ENCODE measurements at places on chromosomes 4 and X.

DNA sequence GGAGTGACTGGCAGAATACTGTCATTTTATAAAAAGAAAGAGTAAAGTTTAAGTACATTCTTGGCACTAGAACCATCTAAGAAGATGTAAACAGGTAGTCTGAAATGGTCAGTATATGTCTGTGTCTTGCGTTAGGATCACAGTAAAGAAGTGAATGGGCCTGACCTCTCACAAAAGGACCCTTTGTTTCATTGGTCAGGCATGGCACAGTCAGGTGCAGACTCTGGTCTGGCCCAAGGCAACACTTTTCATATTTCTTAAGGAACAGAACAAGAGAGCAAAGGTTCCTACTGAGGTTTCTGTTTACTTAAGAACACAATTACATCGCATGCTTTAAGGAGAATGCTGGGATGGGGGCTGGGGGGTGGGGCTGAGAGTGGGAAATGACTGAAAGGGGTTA is 48.1 kb downstream of the RPGR start:
- no peak for DNase-seq

DNA sequence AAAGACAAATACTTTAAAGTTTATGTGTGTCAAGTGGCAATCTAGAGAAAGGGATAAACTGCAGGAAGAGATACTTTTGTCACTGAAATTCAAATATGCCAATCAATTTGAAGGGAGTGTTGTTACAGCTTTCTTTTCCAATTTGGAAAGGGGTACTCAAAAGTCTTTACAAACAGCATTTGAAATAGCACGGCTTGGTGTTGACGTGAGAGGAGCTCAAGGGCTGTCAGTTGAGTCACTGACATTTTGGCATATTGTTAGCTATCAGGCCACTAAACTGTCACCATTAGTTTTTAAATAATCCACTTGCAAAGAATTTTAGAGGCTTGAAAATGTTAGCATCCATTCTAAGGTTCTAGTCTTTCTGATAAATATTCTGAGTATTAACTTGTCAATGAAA is 698.4 kb downstream of the IL1RAPL1 start:
- no peak for DNase-seq

- no peak for DNase-seq
Observed at GRCh38 chr4:2929469-2929868, 33.7 kb downstream of the NOP14 start.

- DNase-seq = peak; percentile 14
Observed at GRCh38 chr4:99221980-99222379, 2.9 kb upstream of the ADH6 start.

- no peak for DNase-seq
Observed at GRCh38 chrX:71438750-71439149, 72.6 kb downstream of the TAF1 start.

DNA sequence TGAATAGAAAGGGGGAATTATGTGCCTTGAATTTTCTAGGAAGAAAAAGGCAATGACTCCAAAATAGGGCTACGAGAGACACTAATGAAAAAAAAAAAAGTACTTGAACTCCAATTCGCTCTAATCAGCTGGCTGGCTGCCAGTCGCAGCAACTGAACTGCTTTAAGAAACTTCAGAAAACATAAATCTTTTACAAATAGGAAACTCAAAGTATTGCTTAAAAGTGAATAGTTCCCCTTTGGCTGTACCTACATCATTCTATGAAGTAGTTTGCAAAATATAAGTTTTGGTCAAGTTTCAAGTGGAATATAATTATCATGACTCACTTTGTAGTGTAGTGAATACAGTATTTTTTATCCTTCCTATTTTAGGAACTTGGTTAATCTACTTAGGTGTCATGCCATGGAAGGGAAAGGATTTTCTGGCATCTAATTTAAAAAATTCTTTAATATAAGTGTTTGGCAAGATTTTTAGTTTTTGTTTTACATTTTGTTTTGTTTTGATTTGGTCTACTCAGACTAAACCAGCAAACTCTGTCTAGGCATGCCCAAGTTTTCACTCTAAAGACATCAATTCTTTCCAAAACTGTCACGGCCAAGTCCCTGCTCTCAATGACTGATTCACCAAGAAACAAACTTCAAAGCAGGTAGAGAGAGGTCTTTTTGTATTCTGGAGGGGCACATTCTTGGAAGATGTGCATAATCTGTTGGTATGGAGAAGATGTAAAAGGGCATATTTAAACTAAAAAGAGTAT is 382.4 kb upstream of the GALNT7 start:
- DNase-seq = peak; percentile 9

GRCh38 chr4:89904524-89904923 is 9.9 kb downstream of the MMRN1 start:
- DNase-seq = no peak

- peak; percentile 83 for DNase-seq
Observed at GRCh38 chr4:156764145-156764544, 207.5 kb downstream of the PDGFC start.

- no peak for DNase-seq
Observed at GRCh38 chr4:140028676-140029517, 125.1 kb downstream of the MAML3 start.

DNA sequence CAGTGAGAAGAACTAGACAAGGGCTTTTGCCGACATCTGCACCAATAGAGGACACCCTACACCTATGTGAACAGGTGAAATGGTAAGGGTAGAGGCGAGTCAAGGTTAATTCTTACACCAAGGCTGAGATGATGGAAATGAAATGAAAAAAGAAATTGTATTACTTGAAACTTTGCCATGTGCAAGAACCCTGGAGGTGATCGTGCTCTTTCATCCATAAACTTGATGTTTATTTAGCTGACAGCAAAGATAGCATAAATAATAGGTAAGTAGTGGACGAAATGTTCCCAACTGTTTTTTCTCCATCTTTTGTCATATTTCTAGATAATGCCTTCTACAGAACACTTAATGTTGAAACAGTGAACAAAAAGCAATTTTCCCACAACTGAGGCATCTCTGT is 162.5 kb downstream of the BANK1 start:
- no peak for DNase-seq

DNA sequence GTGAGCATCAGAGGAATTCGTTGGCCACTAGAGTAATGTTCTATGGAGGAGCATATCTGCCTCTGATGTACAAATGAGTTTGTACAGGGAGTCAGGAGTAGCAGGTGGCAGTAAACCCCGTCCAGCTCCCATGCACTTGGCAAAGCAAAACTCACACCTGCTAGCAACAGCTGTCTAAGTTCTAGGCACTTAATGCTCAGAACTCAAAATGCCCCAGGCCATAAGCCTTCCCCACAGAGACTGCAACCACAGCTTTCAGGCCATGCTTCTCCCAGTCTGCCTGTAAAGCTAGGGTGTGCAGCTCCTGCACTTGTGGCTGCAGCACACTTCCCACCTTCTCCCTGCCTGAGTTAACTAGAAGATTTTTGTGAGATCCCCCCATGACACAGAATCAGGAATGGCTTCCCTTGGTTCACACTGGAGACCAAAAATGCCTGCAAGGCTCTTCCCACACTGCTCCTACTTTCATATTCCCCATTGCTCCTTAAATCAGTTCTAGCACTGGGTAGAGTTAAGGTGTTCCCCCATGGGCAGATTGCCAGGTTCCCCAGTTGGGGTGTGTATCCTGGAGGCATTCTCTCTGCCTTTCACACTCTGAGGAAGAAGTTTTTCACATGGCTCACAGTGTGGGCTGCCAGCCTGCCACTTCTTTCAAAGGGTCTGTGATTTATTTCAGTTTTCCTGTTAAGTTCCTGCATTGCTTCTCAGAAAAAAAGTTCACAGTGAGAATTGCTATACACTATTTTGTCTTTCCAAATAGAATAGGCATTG is 189.9 kb downstream of the STPG2 start:
- DNase-seq = no peak

DNA sequence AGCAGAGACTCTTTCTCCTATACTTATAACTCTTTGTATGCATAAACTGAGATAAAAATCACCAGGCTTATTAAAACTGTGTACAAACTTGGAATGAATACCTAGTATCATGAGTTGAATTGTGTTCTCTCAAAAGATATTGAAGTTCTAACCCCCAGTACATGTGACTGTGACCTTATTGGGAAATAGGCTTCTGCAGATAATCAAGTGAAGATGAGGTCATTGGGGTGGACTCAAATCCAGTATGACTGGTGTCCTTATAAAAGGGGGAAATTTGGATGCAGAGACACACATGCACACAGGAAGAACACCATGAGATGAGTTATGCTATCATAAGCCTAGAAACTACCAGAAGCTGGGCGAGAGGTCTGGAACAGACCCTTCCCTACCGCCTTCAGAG is 26.2 kb downstream of the ZNF827 start:
- no peak for DNase-seq

GRCh38 chrX:33183361-33183760 is 28.0 kb downstream of the DMD start:
- DNase-seq = no peak

DNA sequence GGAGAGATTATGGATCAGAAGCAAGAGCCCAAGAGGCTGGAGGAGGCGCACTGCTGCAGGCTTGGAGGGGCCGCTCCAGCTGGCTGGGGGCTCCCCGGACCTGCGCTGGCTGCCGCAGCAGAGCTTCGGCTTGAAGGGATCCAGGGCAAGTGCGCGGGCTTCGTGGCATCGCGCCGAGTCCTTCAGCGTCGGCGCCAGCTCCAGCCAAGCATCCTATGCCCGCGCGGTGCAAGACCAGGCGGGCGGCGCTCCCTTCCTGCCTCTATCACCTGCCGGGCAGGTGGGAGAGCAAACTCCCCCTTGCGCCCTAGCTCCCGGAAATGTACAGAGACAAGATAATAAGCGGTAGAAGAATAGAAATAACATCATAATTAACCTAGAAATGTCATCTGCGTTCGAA is 10.5 kb upstream of the UCP1 start:
- DNase-seq = no peak

GRCh38 chrX:136193771-136194170 is 46.4 kb downstream of the FHL1 start:
- no peak for DNase-seq

DNA sequence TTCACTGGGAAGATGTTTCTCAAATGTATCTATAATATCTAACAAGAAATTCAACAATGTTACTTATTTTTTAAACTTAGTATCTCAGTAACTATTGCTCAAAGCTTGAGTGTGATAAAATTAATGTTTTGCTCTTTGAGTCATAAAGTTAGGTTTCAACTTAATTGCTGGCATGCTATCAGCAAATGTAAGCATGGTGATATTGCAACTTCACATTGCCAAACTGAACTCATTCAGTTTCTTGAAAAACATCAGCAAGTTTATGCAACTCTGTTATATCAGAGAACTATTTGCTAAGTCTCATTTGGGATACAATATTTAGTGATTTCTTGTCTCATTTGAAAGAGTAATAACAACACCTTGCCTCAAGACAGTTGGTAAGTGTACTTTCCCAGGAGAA is 91.2 kb upstream of the KLF3 start:
- no peak for DNase-seq

- peak; percentile 26 for DNase-seq
Observed at GRCh38 chr4:64158648-64159326, 250.5 kb downstream of the TECRL start.

DNA sequence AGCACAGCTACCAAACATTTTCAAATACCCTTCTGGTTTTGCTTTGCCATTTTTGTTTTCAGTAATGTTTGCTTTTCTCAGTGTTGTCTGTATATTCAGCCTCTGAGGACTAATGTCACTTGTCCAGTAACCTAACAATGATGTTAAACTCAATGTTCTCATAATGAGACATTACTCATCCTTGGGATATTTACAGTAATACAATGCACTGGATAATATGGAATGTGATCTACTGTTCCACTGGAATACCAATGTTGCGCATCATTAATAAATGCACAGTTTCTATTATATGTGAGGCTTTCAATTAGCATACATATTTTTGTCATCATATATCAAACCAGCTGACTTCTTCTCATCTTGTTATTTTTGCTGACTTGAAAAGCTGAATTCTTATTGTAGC is 259.1 kb downstream of the SH2D1A start:
- DNase-seq = no peak

- DNase-seq = no peak
Observed at GRCh38 chr4:150875367-150875766, 139.7 kb downstream of the LRBA start.

GRCh38 chr4:101349801-101350064 is 2.4 kb upstream of the PPP3CA start:
- no peak for DNase-seq

DNA sequence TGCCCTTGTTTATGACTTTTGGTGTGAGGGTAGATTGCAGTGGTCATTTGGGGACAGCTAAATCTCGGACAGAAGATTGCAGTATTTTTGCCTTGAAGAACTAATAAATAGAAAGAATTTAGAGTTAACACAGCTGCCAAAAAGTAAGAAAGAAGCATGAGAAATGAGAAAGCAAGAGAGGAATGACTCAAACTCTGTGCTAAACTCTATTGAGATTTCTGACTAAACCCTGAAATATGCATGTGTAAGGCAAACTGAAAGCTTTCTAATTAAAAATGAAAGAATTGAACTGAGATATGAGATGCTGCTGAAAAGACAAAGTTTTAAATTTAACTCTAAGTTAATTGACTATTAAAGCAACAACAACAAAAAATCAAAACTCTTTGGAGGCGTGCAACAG is 791.3 kb downstream of the RAB28 start:
- no peak for DNase-seq

DNA sequence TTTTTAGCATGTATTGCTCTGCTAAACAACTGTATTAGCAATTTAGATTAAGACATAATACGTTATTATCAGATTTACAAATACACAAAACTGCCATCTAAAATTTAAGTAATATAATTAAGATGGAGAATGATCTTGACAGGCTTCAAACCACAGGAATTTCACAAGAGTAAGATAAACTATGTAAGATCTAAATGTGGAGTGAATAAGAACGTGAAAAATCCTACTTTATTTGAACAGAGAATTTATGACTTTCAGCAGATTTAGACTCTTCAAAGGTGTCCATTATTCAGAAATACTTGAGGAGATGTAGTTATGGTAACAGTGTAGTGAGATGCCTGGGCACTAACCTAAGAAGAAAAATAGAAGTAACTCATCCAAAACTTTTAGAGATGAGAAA is 73.2 kb downstream of the SLC4A4 start:
- DNase-seq = peak; percentile 77

DNA sequence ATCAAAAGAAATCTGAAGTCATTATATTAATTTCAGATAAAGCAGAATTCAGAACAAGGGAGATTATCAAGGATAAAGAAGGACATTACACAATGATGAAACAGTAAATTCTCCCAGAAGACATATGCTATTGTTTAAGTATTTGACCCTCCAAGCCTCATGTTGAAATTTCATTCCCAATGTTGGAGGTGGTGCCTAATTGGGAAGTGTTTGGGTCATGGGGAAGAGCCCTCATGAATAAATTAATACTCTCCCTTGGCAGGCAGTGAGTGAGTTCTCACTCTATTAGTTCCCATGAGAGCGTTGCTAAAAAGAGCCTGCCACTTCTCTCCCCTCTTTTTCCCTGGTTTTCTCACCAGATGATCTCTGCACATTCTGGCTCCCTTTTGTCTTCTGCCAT is 249.9 kb upstream of the GRIA3 start:
- peak; percentile 0 for DNase-seq

DNA sequence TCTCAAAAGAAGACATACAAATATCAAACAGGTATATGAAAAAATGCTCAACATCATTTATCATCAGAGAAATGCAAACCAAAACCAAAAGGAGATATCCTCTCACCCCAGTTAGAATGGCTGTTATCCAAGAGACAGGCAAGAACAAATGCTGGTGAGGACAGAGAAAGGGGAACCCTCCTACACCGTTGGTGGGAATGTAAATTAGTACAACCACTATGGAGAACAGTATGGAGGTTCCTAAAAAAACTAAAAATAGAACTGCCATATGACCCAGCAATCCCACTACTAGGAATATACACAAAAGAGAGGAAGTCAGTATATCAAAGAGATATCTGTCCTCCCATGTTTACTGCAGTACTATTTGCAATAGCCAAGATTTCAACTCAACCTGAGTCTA is 83.5 kb downstream of the CDS1 start:
- DNase-seq = no peak
